ENCODE measurements at places on chromosomes 6 and 20.

DNA sequence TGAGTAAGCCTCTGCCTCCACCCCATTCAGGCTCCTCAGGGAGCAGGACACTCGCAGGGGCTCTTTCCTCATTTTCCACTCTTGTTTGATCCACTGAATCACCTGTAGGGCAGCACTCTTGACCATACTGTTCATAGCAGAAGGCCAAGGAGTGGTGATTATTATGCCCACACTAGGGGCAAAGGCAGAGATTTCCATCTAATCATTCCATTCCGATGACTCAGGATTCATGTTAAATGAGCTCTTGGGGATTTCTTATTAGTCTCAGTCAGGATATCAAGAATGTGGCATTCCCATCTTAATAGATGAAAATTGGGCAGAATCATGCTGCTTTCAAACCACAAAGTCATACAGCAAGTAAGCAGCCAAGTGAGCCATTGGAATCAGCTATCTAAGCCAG, 101.9 kb upstream of the MOCS1 start:
- DNase-seq: no peak

GRCh38 chr20:38350879-38351775, 4.8 kb downstream of the LBP start:
- no peak for DNase-seq

DNA sequence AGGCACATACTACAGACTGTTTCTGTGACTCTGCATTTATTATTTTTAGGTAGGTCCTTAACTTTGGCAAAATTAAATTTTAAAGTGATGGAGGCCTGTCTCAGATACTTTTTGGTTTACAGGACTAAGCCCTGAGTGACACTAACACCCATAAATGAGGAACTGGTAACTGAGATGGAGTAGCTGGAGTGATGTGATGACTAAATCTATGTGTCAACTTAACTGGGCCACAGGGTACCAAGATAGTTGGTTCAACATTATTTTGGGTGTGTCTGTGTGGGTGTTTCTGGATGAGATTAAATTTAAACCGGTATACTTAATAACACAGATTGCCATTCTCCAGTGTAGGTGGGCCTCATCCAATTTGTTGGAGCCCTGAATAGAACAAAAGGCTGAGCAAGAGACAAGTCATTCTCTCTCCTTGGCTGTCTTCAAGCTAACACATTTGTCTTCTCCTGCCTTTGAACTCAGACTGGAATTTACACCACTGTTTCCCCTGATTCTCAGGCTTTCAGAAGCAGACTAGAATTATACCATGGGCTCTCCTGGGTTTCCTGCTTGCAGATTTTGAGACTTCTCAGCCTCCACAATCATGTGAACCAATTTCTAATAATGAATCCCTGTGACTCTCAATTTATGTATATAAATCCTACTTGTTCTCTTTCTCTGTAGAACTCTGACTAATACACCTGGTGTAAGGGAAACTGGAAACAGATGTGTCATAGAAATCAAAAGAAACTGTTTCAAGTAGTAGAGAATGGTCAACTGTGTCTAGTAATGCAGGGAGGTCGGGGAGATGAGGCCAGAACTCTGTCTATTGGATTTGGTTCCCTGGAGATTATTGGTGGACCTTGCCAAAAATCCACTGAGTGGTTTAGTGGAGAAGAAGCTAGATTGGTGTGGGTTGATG, 579.2 kb downstream of the EPM2A start:
- DNase-seq: no peak

DNA sequence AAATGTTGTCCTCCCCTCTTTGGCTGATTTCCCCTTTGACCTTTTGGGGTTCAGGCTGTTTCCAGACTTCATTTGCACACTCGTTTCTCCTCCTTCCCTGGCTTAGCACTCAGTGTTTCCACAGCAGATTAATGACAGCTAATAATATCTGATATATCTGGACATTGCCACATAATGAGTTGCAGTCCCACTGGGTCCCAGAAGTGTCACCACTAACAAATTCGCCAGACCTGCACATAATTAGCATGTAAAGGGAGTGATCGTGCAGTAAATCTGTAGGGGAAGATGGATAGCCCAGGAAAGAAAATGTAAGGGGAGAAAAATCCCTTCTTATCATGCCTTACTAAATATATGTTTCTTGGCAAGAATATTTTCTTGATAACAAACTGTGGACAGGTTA, 922.1 kb downstream of the TFAP2A start:
- DNase-seq: no peak

GRCh38 chr20:51542571-51543421, at the start of gene NFATC2:
TSS of gene NFATC2 (minus strand) at chr20:51542719. CDS start at chr20:51542499, 220 bp downstream.
- no peak for DNase-seq

- DNase-seq: no peak
Measured at GRCh38 chr20:51380401-51381385, 161.8 kb downstream of the NFATC2 start.

GRCh38 chr6:146305951-146306350, 237.7 kb upstream of the RAB32 start:
- DNase-seq: no peak

DNA sequence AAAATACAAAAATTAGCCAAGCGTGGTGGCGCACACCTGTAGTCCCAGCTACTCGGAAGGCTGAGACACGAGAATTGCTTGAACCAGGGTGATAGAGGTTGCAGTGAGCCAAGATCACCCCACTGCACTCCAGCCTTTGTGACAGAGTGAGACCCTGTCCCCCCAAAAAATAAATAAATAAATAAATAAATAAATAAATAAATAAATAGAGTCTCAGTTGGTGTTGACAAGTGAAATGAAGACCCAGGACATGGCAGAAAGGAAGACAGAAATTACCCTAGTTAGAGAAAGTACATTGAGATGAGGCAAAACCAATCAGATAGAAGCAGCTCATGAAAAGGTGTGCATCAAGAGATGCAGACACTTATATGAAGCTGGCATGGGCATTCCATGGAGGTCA, 105.0 kb downstream of the IBTK start:
- DNase-seq: no peak

Measured in NCI-H2029 treated with DMSO at 0.1 percent for 48 hours (cell line).